SK-N-SH (cell line): ENCODE measurements at places on chromosomes 13 and 19.

- peak; percentile 68 for DNase-seq
These were observed 2.2 kb downstream of the GPR32 start for GRCh38 chr19:50772476-50772875.

GRCh38 chr19:5799247-5800241 is 5.3 kb upstream of the NRTN start:
- DNase-seq = peak; percentile 91

DNA sequence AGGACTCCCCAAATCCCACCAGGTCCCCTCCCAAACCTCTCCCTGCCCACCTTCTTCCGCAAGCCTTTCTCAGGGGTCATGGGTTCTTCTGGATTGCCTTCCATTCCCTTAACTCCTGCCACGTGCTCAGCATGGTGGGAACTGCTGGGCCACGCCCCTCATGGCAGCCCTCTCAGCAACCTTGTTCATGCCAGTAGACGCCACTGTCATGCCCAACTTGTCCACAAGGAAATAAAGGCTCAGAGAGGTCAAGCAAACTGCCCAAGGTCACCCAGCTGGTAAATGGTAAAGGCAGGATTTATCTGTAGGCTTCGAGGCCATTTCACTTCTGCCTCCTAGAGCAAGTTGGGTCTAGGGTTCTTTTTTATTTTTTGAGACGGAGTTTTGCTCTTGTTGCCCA is 10.9 kb downstream of the PRAM1 start:
- DNase-seq = no peak

GRCh38 chr13:37357548-37357947 is 241.0 kb downstream of the POSTN start:
- no peak for DNase-seq

DNA sequence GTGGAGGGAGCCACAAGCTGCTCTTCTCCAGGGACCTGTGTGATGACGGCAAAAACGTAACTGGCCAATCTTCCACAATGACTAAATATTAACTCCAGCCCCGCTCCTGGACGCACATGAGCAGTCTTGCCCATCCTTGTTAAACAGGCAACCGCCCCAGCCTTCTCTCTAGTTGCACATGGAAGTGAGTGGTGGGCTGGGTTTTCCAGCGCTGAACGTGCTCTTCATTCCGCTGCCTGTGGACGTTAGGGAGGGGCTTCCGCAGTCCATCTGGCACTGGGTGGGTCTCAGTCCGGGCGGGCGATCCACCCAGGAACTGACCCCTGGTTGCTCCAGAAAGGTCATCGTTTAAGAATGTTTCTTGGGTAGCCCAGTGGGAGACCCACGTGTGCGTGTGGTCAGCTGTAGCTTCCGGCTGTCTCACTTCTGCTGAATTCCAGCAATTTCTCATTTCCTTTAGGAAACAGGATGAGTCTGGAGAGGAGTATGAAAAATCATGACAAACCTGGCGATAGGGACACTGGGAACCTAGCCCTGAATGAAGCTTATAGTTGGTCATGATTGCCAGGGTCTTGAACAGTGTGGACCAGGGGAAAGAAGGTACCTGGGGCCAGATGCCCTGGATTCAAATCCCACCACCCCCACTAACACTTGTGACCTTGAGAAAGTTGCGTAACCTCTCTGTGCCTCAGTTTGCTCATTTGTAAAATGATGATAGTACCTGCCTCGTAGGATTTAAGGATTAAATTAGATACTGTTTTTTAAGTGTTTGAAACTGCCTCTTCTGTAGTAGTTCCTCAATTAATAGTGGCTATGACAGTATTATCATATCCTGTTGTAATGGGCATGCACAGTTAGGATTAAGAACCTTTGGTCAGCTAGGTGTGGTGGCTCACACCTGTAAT is 92.6 kb downstream of the SIPA1L3 start:
- no peak for DNase-seq

- DNase-seq = no peak
These were observed 1373.7 kb downstream of the PCDH9 start for GRCh38 chr13:65856431-65856830.

DNA sequence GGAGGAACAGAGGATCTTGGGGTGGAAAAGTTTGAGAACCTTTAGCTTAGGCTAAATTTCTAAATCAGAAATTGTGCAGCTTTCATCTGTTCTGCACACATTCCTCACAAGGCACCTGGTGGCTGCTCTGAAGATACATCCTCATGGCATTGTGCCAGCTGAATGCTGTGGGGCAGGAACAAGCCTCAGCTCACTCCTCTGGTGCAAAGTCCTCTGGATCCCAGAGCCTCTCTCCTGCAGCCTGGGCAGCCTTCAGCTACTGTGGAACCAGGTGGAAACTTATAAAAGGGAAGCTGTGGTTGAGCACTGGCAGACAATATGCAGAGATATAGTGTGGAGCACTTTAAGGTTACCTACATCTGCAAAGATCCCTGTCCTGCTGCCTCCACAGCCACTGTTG is 72.3 kb downstream of the KCTD12 start:
- no peak for DNase-seq

GRCh38 chr13:43933378-43933777 is 53.7 kb downstream of the LACC1 start:
- no peak for DNase-seq

DNA sequence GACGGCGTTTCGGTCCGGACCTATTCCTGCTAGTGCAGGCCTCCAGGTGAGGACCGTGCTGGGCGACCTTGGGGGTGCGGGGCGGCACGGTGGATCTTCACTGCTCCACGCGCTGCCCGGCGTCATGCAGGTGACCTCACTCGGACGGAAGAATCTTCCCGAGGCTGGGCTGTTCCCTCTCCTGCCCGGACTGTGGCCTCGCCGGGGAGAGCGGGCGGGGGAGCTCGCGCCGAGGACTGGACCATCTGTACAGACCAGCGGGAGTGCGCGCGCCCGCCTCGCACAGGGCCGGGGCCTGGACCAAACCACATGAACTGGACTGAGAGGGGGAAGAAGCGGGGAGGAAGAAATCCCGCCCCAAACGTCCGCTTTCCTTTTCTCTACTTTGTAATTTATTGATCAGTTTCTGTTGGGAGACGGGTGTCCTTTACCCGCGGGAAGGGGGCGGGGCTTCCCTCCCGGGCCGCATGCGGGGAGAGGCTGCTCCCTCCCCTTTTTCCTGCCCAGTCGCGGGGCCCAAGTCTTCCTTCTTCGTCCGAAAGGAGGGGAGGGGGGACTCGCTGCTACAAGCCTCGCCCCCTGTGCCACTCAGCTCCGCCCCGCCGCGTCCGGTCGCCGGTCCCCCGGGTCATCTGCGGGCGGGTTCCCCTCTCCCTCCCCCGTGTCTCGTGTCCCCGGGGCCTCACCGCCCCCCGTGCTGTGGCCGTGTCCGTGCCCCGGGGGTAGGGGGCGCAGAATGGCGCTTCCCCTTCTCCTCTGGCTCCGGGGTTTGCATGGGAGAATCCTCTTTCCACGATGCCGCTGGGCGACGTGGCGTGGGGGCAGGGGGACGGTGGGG is 4.9 kb downstream of the HRC start:
- DNase-seq = peak; percentile 95

DNA sequence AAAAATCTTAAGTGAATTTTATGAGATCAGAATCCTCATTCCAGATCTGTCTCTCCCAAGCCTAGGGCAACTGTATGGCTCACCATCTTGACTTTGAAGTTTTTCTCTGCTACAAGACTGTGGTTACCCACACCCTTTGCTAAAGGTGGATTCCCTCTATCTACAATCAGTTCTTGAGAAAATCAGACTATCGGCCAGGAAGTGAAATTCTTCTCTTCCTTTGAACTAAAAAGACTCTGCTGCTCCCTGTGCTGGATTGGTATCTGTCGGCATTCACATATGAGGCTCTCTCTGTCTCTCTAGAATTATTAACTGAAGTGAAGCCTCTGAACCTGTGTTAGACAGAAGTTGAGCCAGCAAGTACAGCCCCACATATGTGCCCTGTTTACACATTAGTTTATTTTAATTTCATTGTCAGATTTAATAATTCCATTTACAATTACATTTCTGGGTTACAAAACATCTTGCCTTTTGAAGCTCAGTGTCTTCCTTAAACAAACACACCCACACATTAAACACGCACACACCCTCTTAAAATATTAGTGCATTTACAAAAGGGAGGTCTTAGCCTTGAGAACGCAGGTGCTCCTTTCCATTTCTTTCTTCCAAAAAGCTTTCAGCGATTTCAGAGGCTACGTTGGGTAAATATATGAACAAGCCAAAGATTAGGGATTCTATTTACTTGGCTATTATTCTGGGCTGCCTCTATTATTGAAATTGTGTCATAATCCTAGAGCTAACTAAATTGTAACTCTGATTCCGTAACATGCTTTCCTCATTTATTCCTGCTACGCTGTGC is 145.7 kb downstream of the MIPEP start:
- DNase-seq = no peak

DNA sequence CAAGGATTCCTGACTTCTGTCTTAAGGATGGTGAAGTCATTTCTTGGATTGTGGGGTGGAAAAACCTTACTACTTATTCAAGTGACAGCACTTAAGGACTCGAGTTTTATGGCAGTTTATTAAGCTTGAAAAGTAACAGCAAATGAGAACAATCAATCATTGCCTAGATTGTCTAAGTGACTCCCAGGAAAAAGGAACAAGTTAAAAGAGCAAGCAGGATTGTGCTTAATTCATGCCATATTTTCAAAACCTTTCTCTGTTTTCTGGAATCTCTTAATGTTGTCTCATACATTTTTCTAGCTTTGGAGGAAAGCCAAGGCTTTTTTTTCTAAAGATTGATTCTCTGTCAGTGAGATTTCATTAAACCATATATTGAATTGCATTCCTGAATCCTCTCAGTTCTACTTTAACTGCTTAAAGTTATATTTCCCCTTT is 236.2 kb upstream of the HTR2A start:
- no peak for DNase-seq

DNA sequence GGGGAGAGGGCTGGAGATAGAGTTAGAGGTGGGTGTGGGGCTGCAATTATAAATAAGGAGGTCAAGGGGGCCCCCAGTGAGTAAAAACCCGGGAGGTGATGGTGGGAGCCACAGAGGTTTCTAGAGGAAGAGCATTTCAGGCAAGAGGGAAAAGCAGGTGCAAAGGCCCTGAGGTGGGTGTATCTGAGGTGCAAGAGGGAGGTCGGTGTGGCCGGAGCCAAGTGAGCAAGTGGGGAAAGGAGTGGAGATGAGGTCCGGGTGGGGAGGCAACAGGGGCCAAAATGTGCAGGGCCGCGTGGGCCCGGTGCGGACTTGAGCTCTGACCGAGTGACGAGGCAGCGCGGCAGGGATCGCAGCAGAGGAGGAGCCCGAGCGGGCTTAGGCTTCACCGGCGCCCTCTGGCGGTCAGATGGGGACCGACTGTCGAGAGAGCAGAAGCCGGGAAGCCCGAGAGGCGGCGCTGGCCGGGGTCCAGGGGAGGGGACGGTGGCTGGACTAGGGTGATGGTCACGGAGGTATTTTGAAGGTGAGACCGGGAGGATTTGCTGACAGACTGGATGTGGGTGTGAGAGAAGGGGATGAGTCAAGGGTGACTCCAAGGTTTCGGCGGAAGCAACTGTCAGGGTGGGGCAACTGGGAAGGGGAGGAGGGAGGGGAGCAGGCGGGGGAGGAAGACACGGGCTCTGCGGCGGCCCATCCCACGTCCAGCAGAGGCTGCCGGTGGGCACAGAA is 17.7 kb upstream of the SPACA4 start:
- peak; percentile 92 for DNase-seq

- no peak for DNase-seq
These were observed 2.2 kb downstream of the RPS11 start for GRCh38 chr19:49498475-49498874.

GRCh38 chr13:51118809-51119431 is 7.8 kb upstream of the C13orf42 start:
- no peak for DNase-seq

DNA sequence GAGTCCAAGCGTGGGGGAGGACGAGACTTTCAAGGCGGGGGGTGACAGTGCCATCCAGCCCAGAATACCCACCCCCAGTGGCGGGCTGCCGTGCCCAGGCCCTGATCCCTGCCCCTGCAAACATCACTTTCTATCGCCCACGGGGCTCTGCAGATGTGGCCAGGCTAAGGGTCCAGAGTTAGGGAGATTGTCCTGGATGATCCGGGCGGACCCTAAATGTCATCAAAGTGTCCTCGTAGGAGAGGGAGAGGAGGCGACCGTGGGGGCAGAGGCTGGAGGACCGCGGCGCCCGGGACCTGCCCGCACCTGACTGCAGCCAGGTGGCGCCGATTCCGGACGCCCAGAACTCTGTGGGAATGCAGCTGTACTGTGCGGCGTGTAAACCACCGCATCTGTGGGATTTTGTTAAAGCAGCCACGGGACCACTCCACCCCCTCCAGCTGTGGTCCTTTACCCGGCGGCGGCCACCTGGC is 32.4 kb downstream of the GJA3 start:
- peak; percentile 50 for DNase-seq

GRCh38 chr13:43495732-43496131 is 291.0 kb downstream of the ENOX1 start:
- DNase-seq = no peak

- no peak for DNase-seq
These were observed 1365.0 kb downstream of the EFNB2 start for GRCh38 chr13:105170438-105170837.

GRCh38 chr13:24192057-24192810 is 31.7 kb downstream of the SPATA13 start:
- DNase-seq = no peak

DNA sequence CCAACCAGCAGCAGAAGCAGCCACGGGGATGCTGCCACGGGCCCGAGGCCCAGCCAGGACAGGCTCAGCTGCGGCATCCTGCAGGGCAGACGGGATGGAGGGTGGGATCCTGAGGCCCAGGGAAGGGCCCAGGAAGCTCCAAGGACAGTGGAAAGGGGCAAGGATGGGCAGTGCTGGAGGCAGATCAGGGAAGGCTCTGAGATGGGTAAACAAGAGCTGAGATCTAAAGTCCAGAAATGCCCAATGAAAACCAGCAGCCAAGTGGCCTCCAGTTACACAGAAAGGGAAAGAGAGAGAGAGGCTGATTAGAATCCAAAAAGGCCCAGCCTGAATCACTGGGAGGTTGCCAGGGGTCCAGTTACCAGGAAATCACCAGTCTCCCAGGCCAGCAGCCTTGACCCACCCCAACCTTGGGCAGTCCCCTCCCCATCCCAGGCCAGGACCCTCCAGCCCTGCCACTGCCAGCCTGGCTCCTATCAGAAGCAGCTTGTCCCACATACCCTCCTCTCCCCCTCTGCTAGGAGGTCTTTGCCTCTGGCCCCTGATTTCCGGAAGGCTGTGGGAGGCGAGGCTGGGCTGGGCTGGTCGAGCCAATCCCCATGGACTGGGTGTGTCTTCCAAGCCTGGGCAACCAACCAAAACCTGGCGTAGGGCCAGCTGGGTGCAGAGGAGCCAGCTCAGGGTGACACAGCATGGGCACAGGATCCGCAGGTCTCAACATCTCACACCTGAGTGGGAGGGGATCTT is at the start of gene CYP4F11:
TSS of gene CYP4F11 (minus strand) at position 198 of the 747 bp plus-strand sequence. CDS start at position 77, 121 bp downstream.
- DNase-seq = no peak

- DNase-seq = no peak
These were observed 81.7 kb upstream of the ARHGEF7 start for GRCh38 chr13:111033172-111034130.
